HCEC 1CT (cell line): ENCODE measurements at places on chromosomes 2 and 18.

DNA sequence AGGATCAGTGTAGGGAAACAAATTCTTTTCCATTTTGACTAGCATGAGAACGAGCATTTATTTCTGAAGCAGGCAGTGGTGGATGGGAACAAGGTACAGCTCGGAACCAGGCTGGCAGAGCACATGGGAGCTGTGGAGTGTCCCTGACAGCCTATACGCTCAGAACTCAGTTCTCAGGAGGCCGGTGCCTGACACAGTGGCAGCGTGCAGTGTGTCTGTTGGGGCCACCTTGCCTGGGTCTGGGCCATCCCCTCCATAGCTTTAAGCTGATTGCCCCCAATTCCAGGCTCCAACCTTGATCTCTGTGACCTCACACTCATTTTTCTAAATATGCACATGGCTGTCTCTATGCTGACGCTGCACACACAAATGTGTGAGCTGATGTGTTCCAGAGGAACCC is 54.5 kb upstream of the ATG16L1 start:
- DNase-seq, result no peak

DNA sequence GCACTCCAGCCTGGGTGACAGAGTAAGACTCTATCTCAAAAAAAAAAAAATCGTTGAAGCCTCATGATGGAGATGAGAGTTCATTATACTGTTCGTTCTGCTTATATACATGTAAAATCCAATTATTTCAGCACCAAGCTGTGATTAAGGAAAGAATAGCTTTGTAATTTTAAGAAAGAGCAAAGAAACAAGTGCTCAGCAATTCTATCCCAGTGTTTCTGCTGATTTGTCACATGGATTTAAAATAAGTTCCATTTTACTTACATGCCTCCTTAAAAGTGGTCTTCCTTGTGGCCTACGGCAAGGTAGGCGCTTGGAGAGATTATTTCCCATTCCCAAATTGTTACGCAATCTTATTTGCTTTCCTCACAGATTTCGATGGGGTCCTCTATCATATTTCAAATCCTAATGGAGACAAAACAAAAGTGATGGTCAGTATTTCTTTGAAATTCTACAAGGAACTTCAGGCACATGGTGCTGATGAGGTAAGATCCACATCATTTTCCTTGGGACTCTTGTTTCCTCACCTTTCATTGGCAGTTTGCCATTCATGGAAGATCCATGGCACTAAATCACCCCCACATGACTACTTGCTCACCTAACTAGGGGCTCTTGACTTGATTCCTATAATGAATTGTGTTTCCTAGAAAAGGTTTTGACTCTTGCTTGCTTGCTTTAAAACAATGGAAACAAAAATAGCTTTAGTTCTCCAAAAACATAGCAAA is 11.5 kb downstream of the ARPC2 start:
- peak; percentile 26 for DNase-seq

- no peak for DNase-seq
Observed at GRCh38 chr18:10160251-10160650, 246.4 kb downstream of the VAPA start.

GRCh38 chr2:220779931-220780330 is 792.2 kb downstream of the EPHA4 start:
- DNase-seq, result peak; percentile 59

DNA sequence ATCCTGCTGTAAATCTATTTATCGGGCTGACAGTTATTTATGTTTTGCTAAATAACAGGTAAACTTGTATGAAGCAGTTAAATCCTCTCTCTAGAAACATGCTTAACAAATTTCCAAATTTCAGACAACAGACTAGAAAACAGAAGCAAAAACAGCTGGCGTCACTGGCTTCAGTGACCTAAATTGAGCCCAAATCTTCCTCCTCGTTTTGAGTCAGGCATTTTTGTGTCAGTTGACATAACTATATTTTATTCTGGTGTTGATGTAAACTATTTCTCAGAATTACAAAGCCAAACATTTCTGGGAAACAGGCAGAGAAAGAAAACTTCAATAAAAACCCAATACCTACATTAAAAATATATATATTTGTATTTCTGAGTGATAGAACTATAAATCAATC is 21.7 kb downstream of the RBMS1 start:
- peak; percentile 23 for DNase-seq

- peak; percentile 56 for DNase-seq
Observed at GRCh38 chr18:74190086-74190485, 41.8 kb downstream of the TIMM21 start.

GRCh38 chr2:871926-872680 is 78.5 kb upstream of the SNTG2 start:
- DNase-seq, result no peak

DNA sequence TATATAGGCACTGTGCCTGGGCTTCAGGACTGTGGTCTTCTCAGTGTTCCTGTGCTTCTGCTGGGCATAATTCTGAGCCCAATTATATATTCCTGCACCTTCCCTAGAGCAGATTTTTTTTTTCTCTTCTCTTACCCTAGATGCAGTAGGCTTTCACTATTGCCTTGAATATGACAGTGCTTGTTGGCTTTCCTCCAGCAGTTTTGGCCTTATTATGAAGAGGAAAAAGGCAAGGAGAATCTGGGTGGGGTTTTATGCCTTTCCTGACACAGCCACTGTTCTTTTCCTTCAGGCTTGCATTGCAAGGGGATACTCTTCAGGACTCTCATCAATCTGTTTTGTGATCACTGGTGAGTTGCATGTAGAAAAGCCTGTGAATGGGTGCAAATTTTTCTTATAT is 221.9 kb upstream of the CELF4 start:
- no peak for DNase-seq

- no peak for DNase-seq
Observed at GRCh38 chr18:37476611-37477295, 88.8 kb downstream of the CELF4 start.

DNA sequence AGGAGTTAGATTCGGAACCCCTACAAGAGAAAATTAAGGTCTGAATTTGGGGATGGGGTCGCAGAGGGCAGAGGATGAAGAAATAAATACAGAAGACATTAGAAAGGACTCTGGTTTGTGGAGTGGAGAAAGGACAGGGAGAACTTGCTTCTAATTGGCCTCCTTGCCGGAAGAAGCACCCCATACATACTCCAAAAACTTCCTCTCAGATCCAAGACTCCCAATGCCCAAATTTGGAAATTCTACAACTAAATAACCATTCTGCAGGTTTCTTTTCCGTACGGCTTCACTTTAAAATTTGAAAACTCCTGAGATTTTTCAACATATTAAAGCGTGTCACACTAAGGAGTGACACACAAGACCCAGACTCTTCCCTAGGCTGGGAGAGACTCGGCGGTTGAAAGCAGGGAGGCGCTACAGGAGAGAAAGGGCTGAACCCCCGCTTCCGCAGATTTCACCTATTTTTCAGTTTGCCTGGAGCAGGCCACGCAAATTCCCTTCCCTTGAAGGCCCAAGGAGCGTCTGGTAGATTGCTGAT is 478 bp downstream of the CLHC1 start:
- DNase-seq, result peak; percentile 55
